Endothelial cell of umbilical vein (primary cell): ENCODE measurements at places on chromosomes 1 and 21. TPM values are rescaled to one million over a fixed set of nuclear protein-coding genes. Genes with fewer than 3 reads are reported as not detected.

The RGL1 gene
- 18.0 and 19.8 TPM in 2 replicates for polyA plus RNA-seq

The TNNI3K gene
- 0.69 and 0.86 TPM in 2 replicates for polyA plus RNA-seq

The RPTN gene
- not detected in 2 replicates for polyA plus RNA-seq

The CFHR2 gene
- not detected in 2 replicates for polyA plus RNA-seq

The DNASE2B gene
- not detected in 2 replicates for polyA plus RNA-seq

The DIRAS3 gene
- polyA plus RNA-seq: 6.7 and 7.6 TPM in 2 replicates

The OLIG2 gene
- not detected in 2 replicates for polyA plus RNA-seq

The CFAP107 gene
- not detected in 2 replicates for polyA plus RNA-seq

The CFAP45 gene
- 0.13 and 0.25 TPM in 2 replicates for polyA plus RNA-seq

The NOTCH2NLA gene
- polyA plus RNA-seq: 7.4 and 7.9 TPM in 2 replicates

The ZFP69 gene
- 0.78 and 0.98 TPM in 2 replicates for polyA plus RNA-seq

The APCS gene
- not detected in 2 replicates for polyA plus RNA-seq

The INPP5B gene
- 7.4 and 10.5 TPM in 2 replicates for polyA plus RNA-seq

The GGPS1 gene
- 9.1 and 10.7 TPM in 2 replicates for polyA plus RNA-seq

The SLC19A2 gene
- polyA plus RNA-seq: 5.2 and 5.3 TPM in 2 replicates

The SDC3 gene
- 7.0 and 7.1 TPM in 2 replicates for polyA plus RNA-seq

The SLC16A1 gene
- polyA plus RNA-seq: 162 and 188 TPM in 2 replicates

The BARHL2 gene
- polyA plus RNA-seq: not detected in 2 replicates

The MATN1 gene
- 0.13 and 0.36 TPM in 2 replicates for polyA plus RNA-seq

The OR2L13 gene
- polyA plus RNA-seq: not detected in 2 replicates

The RHCE gene
- polyA plus RNA-seq: 0.07 and 0.14 TPM in 2 replicates

The BSND gene
- not detected in 2 replicates for polyA plus RNA-seq

The SELE gene
- 1.5 TPM in 2 replicates for polyA plus RNA-seq

The CREB3L4 gene
- polyA plus RNA-seq: 11.7 and 12.1 TPM in 2 replicates

The RNF186 gene
- not detected in 2 replicates for polyA plus RNA-seq

The OBSCN gene
- polyA plus RNA-seq: 1.3 and 1.5 TPM in 2 replicates

The NBPF4 gene
- polyA plus RNA-seq: not detected in 2 replicates

The FCRL6 gene
- 0.06 and 0.25 TPM in 2 replicates for polyA plus RNA-seq

The HMGN2 gene
- polyA plus RNA-seq: 183 and 240 TPM in 2 replicates

The NTNG1 gene
- polyA plus RNA-seq: not detected in 2 replicates

The NCAM2 gene
- 0.08 and 0.11 TPM in 2 replicates for polyA plus RNA-seq

The WARS2 gene
- 5.2 and 5.9 TPM in 2 replicates for polyA plus RNA-seq

The CELA2A gene
- not detected in 2 replicates for polyA plus RNA-seq

The C1orf141 gene
- not detected in 2 replicates for polyA plus RNA-seq

The MROH7 gene
- polyA plus RNA-seq: 0.06 and 0.08 TPM in 2 replicates

The RER1 gene
- 249 and 292 TPM in 2 replicates for polyA plus RNA-seq

The HENMT1 gene
- 3.2 and 4.5 TPM in 2 replicates for polyA plus RNA-seq

The RPE65 gene
- not detected in 2 replicates for polyA plus RNA-seq

The C2CD4D gene
- polyA plus RNA-seq: 0.05 TPM in 1 of 2 replicates, not detected in the other

The SLC44A5 gene
- 2.5 and 3.2 TPM in 2 replicates for polyA plus RNA-seq

The TNFRSF1B gene
- 53.6 and 65.3 TPM in 2 replicates for polyA plus RNA-seq

The CELA3A gene
- polyA plus RNA-seq: 0.35 TPM in 1 of 2 replicates, not detected in the other

The FCRL5 gene
- not detected in 2 replicates for polyA plus RNA-seq

The UTS2 gene
- polyA plus RNA-seq: not detected in 2 replicates

The AGL gene
- 0.96 and 1.5 TPM in 2 replicates for polyA plus RNA-seq

The RUNX1 gene
- polyA plus RNA-seq: 4.6 and 5.1 TPM in 2 replicates

The VHLL gene
- not detected in 2 replicates for polyA plus RNA-seq

The DYRK3 gene
- polyA plus RNA-seq: 2.9 and 3.4 TPM in 2 replicates

The MROH9 gene
- not detected in 2 replicates for polyA plus RNA-seq

The TMED5 gene
- polyA plus RNA-seq: 23.3 and 24.2 TPM in 2 replicates

The FAM76A gene
- 1.8 and 1.9 TPM in 2 replicates for polyA plus RNA-seq

The FAM78B gene
- 0.02 and 0.10 TPM in 2 replicates for polyA plus RNA-seq
